Lower lobe of right lung (tissue), 2 donors: ENCODE measurements at places on chromosomes 1 and 21.

GRCh38 chr1:86687595-86687994 is 16.8 kb upstream of the SH3GLB1 start:
- DNase-seq, result no peak

DNA sequence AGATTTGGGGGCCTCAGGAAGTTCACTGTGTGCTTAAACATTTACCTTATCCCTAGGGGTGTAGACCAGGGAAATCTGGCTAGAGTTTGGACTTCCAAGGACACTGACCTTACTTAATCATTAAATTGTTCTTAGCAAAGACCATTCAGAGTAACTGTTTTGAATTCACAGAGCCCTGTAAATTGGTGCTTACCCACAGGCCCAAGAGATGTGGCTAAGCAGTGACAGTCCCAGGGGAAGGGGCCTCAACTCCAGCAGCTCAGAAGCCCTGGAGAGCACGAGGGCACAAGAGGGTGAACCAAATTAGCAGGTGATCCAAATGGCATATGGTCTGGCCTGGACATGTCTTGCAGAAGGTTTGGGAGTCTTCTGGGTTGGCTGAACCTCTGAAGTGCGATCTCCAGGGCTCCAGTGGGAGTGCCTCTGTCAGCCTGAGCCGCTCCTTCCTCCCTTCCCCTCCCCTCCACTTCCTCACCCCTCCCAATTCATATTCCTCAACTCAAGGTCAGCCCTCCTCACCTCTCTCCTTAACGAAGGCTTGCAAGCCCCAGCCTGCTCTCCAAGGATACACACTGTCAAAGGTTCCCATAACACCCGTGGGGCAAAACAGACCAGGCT is 4.3 kb downstream of the PAQR7 start:
- no peak for DNase-seq

DNA sequence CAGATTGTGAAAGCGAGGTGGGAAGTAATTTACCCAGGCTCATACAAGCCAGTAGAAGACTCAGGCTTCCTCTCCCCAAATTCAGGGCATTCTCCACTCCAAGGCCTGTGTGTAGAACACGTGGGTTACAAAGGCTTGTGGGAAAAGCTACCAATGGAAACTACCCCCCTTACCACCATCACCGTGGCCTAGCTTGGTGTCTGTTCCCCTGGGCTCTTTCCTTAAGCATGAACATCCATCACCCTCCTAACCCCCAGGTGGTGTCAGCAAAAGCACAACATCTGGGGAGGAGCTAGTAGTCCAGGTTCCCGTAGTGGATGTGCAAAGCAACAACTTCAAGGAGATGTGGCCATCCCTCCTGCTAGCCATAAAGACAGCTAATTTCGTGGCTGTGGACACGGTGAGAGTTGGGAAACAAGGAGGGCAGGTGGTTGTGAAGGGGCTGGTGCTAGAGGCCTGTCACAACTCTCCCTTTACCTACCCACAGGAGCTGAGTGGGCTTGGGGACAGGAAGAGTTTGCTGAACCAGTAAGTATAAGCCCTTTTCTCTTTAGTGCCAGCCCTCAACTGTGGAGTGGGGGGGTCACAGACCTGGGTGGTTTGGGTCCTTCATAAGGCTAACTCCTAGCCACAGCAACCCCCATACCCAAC is 701 bp upstream of the MUTYH start:
- DNase-seq, result no peak

- DNase-seq, result no peak
These were observed 107.3 kb upstream of the PDC start for GRCh38 chr1:186568221-186568620.

DNA sequence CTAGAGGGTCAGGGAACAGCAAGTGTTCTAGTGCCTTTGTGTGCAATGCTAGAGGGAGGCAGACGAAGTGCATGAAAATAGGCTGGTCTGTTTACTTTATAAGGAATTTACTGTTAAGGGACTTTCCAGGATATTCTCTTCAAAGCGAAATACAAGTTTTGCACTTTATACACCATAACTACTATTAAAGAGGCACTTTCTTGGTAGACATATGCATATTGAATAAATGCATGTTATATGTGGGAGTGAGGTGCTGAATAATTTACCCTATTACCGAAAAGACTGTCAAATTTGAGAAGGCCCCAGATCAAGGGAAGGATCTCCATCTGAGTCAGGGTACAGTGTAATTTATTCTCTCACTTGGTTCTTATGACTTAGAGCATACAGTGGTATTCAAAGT is 310.5 kb downstream of the S1PR1 start:
- DNase-seq, result no peak

DNA sequence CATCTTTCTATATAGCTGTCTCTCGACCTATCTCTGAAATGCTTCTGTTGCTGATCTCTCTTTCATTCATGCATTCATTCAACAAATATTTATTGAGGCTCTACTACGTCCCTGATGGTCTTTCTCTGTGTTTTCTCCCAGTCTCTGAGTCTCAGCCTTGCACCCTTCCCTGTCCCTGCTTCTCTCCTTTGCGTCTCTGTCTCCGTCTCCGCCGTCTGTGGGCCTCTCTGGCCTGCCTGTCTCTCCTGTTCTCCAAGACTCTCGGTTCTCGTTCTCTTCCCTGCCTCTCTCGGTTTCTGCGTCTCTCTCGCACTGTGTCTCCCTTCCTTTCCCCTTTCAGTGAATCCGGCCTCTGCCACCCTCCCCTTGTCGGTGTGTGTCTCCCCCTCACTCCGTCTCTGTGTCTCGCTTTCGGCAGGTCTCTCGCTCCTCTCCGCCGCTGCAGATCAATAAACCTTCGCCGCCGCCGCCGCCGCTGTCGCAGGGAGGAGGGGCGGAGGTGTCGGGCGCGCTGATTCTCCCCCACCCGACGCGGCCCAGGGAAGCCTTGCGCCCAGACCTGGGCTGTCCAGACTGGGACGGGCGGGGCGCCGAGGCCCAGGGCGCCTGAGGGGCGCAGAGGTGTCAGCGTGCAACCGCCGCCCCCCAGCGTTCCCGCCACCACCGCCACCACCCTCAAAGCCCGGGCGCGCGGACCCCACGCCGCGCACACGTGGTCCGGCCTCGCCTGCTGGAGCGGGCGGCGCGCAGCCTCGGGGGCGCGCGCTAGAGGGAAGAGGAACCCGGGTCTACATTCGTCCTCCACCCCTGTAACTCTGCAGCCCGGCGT is 3.0 kb downstream of the EFNA3 start:
- DNase-seq, result no peak

DNA sequence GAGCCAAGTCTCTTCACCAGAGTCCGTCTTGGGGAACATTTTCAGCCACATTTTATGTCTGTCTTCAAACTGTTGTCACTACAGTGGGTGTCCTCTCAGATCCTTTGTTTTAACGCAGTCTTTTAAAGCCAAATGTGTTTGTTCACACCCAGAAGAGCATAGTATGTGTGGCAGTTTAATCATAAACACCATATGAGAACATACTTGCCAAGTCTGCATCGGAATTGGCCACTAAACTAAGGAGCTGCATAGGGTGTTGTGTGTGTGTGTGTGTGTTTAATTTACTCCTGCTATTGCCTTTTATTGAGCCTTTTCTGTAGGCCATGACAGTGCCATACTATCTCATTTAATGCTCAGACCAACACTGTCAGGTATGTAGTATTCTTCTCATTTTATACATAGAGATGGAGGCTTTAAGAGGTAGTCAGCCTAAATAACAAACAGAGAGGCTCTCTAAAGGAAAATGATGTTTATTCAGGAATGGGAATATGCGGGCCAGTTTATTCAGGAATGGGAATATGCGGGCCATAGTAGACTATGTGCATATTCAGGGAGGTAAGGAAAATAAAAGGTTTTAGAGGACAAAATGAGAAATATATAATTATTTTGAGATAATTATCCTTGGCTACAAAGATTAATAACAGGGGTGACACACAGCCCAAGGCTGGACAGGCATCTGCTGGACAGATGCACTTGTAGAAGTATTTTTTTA is 67.9 kb upstream of the L1TD1 start:
- DNase-seq, result no peak

GRCh38 chr1:18783705-18784481 is 75.6 kb downstream of the TAS1R2 start:
- no peak for DNase-seq
